ENCODE measurements at places on chromosomes 5 and 9.

DNA sequence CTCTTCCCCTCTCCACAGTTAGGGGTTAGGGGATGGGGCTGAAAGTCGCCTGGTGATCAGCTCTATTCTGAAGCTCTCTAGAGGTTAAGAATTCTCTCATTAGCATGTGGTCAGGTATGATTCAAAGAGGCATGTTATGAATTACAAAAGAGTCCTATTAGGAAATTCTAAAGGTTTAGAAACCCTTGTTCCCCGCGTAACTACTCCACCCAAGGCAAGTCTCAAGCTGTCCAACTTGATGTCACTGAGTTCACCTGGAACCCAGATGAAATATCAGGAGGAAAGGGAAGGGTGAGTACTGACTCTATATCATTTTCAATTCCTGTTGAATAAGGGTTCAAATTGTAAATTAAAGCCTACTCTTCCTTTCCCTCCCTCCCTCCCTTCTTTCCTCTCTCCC, 18.1 kb upstream of the RNF145 start:
- no peak for DNase-seq

- no peak for DNase-seq
Observed at GRCh38 chr5:78534148-78534904, 114.2 kb downstream of the LHFPL2 start.

- DNase-seq: no peak
Observed at GRCh38 chr5:35145691-35146317, 84.5 kb downstream of the PRLR start.

GRCh38 chr9:127793093-127793708, 7.4 kb downstream of the CDK9 start:
- no peak for DNase-seq

GRCh38 chr5:93252165-93252564, 328.9 kb downstream of the NR2F1-AS1 start:
- DNase-seq: no peak

DNA sequence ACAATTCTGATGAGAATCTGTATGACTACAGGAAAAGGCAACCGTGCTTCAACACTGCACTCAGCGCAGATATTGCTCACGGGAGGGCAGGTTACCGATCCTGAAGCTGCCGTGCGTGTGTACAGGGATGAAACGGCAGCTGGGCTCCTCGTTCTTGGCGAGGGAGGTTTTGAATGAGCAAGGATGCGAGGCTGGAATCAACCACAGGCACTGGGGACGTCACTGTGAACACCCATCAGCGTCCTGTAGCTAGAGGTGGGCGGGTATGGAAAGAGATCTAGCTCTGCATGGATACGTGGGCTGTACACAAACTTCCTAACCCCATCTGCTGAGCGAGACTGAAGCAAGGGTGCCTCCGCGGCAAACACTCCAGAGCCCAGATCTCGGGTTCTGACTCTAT, 84.3 kb upstream of the COL5A1 start:
- no peak for DNase-seq

GRCh38 chr9:18063856-18064390, 410.0 kb upstream of the ADAMTSL1 start:
- no peak for DNase-seq

DNA sequence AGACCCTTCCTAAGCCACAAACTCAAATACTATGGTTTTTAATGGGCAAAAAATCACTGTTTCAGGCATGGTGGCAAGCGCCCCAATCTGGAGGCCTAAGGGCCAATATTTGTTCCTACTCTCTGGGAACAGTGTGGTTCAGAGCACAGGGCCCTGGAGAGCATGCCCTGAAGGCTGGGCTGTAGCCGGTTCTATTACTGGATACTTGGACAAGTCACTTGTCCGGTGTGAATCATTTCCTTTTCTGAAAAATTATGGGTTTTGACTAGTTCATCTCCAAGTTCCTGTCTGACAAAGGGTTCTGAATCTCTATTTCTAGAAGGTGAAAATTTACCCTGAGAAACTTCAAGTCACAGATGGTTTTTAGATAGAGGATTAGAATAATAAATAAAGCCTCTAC, 75.0 kb downstream of the OTULIN start:
- no peak for DNase-seq

GRCh38 chr9:111910428-111910827, 13.8 kb downstream of the UGCG start:
- DNase-seq: no peak

All from activated CD8-positive, alpha-beta memory T cell treated with anti-CD3 and anti-CD28 coated beads for 1 hour (primary cell).